CD4-positive, alpha-beta T cell treated with Interferon alpha-2 for 1 hour (primary cell): ENCODE measurements at places on chromosomes 3 and 15.
A peak's percentile ranks its signal among the peaks of the same experiment; 100 is the strongest.

DNA sequence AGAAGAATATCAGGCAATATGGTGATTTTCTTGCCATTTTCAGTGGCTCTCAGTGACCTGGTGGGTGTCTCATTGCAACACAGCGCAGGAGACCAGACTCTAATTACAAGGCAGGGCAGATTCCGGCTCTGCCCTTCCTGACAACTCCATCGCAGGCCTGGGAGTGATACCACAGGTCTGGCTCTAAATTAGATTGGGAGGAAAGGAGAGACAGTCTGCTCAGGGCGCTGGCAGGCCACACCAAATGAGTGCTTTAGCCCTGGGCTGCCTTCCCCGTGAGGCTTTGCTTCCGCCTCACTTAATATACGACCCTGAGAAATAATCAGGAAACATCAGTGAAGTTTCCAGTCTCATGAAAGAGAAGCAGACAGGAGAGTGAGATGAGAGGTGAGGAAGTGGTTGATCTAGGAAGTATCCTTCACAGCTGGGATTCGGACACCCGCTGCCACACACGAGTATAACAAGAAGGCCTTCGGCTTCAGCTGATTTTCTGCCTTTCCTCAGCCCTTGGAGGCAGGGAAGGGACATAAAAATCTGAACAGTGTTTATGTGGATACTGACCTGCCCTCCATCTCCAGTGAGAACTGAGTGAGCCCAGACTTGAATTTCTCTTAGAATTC, 73.7 kb upstream of the PROK2 start:
- no peak for DNase-seq

GRCh38 chr3:81884791-81885190, 123.3 kb upstream of the GBE1 start:
- DNase-seq: no peak

DNA sequence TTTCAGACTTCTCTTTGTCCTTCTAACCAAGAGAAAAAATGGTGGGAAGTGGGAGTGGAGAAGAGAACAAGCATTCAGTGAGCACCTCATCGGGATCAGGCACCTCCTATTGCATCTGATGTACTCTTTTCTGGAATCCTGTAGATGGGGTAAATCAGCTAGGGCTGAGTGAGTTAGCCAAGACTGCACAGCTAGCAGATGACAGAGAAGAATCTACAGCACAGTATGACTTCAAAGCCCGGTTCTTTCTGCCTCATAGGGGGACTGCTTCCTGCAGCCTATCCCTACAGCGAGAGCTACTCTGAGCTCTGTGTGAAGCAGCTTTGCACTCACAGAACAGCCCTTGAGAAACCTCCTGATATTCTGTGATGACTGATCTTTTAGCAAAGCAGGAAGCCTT, 275.2 kb upstream of the MEIS2 start:
- DNase-seq: no peak

- no peak for DNase-seq
Measured at GRCh38 chr3:171959532-171960089, 79.8 kb upstream of the FNDC3B start.

GRCh38 chr3:107861904-107862303, 228.9 kb downstream of the CD47 start:
- DNase-seq: peak; percentile 12
